ENCODE measurements at places on chromosomes 1 and 21.

- no peak for DNase-seq
Observed at GRCh38 chr1:239527051-239527693, 140.8 kb downstream of the CHRM3 start.

DNA sequence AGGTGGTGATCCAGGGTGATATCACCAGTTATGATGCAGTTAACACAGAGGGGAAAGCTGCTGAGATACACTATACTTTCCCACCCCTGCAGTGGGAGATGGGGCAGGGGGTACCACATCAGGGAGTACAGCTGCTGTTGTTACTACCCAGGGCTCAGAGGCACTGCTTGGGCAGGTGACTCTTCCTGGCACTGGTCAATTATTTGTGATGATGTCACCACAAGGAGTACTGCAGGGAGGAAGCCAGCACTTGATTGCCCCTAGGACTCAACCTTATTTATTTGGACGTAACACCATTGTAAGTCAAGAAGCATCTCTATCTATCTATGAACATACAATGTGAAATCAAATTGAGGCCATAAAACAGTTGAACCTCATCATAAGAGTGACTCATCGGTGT is 10.1 kb downstream of the IFNAR1 start:
- DNase-seq, result no peak

DNA sequence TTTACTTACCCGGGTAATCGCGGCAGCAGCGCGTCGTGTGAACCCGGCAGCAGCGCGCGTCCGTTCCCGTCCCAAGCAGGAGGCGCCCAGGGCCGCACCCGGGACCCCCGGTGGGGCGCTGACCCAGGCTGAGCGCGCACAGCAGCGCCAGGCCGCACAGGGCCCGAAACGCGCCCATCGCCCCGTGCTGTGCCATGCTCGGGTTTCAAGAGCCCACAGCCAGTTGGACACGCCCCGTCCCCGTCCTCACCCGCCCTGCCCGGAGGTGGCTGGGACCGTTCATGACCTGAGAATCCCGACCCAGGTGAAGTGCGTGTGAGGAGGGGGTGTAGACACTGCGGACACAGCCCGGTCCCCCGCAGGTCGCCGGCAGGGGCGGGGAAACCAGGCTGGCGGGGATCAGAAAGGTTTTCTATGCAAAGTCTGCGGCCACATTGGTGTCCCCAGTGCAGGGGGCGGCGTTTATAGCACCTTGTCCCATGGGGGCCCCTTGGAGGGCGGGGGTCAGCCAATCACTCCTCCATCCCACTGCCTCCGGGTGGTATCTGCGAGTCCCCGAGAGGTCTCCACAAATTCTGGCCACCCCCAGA is at the start of gene TNFRSF18:
TSS of gene TNFRSF18 (minus strand) at position 217 of the 590 bp plus-strand sequence. CDS start at position 196, 21 bp downstream.
- DNase-seq, result no peak

DNA sequence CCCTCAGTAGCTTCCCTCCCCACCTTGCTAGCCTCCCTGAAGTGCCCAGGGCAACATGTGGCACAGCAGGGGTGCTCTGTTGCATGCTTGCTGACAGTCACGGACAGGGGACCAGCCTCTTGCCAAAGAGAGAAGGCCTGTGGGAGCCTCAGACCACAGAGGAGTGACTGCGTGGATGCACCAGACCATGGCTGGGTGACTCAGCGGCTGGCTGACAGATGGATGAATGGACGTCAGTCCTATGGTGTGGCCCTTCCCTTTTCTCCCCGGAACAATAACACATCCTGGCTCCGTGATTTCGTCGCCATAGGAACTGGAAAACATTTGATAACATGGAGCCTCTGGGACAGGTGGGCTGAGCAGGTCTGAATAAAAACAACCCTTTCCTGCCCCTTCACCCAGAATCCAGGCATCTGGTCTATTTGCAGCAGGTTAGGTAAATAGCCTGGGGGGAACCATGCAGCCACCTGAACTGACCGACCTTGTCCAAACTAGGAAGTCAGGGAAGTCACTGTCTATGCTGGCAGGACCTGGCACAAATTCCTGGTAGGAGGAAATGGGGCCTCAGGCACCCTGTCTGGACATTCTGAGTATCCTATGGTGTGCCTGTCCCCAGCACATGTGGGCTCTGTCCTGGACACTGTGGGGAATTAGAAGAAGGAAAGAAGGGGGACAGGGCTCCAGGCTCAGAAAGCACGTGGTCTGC is 53.3 kb downstream of the NENF start:
- DNase-seq, result peak; percentile 82

DNA sequence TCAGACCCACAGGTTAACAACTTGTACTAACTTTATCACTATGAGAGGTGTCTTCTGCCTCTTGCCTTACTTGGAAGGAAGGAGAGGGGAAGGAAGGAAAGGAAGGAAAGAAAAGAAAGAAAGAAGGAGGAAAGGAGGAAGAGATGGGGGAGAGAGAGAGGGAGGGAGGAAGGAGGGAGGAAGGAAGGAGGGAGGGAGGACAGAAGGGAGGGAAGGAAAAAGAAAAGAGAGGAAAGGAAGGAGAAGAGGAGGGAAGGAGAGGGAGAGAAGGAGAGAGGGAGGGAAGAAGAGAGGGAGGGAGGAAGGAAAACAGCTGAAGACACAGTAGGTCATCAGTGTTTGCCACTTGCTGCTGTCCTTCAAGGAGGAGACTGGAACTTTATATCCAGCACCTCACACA is 5.3 kb upstream of the SIPA1L2 start:
- no peak for DNase-seq

- DNase-seq, result peak; percentile 39
Observed at GRCh38 chr1:25906644-25907300, 553 bp upstream of the STMN1 start.

DNA sequence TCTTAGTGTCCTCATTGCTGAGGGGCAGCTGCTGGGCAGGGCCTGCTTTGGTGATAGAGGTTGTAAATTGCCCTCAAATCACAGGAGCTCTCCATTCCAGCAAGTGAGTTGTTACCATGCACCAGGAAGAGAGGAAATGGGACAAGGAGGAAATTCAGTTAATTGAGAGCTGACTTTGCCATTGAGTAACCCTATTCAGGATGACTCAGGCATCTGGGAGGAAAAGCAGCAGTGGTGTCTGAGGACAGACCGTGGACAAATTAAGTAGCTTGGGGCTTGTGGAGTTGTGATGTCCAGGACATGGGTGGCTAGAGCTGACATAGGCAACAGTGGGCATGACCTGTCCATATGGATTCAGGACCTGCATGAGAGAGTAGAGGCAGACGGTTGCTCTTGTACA is 5.9 kb downstream of the ARHGEF10L start:
- DNase-seq, result no peak

DNA sequence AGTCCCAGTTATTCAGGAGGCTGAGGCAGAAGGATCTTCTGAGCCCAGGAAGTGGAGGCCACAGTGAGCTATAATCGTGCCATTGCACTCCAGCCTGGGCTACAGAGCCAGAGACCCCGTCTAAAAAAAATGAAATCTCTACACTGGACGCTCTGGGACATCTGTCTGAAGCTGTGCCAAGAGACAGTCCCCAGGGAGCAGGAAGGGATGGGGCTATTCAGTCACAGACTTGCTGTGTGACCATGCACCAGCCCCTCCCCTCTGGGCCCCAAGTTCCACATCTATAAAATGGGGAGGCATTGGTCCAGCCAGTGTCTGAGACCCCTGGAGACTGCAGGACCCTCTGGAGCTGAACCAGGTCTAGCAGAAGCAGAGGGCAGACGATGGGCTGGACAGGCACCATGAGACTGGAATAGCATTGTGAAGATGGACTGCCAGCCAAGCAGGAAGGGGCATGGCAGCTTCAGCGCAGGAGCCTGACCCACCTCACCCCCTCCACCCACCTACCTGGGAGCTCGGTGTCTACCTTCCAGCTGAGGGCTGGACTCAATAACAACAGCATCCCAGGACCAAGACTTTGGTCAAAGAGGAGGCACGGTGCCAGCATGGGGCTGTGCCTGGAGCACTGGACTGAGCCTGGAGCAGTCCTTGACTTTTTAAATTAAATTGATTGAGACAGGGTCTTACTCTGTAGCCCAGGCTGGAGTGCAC is 1.4 kb downstream of the TMEM54 start:
- DNase-seq, result no peak

- no peak for DNase-seq
Observed at GRCh38 chr21:28431022-28431421, 561.7 kb downstream of the LTN1 start.

DNA sequence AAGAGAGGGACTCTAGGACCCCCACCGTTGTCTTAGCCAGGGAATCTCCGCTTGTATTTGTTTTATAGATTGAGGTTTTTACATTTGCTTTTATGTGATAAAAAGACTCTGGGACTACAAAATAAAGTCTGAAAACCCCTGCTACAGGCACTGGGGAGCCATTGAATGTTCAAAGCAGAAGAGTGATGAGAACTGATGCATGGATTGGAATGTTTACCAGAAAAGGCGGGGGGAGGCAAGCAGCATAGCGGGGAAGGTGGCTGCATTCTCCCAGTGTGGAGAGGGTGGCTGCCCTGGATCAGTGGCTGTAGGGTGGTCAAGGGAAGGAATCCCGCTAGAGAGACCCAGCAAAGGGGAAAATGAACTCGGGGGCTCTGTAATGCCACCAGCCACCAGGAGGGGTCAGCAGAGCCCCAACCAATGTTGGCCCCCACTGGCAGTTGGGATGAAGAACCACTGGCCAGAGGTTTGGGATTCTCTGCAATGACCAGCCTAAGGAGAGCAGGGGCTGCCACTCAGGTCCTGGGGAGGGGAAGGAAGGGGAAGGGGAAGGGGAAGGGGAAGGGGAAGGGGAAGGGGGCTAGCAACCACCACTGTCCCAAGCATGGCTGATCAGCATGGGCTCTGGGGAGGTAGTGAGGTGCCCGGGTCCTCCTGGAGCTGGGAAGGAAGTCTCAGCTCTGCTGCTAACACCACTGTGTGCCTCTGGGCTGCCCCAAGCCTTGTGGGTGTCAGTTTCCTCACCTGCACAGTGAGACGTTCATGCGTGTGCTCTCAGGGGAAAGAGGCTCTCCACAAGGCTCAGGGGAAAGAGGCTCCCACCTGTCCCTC is 19.2 kb upstream of the PEF1 start:
- DNase-seq, result no peak

DNA sequence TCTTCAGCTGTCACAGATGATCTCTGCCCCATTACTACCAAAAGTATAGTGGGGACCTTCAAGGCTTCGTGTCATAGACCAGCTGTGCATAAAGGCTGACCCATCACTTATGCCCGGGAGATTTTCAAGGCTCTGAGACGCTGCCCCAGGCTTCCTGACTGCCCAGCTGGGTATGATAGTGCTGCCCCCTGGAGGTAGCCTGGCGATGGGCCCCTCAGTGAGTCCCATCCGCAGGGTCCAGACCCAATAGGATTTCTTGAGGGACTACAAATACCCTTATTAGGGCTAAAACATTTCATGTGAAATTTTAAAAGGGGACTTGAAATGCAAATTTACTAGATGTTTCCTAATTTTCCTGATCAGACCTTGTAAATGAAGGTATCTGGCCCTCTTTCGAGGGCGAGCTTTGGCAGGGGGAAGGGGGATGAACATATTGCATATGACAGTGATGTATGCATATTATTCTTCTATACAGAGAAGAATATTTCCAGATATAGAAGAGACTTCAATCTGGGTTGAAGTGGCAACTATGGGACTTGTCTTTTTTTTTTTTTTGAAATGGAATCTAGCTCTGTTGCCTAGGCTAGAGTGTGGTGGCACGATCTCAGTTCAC is 11.7 kb upstream of the FCMR start:
- DNase-seq, result no peak
